Activated CD8-positive, alpha-beta T cell treated with anti-CD3 and anti-CD28 coated beads, Interleukin-2, amount 10 ng/mL, durations not matched to agents 7 days and 5 days (primary cell): ENCODE measurements at places on chromosomes 13 and 19. TPM values are rescaled to one million over a fixed set of nuclear protein-coding genes. Genes with fewer than 3 reads are reported as not detected.
A peak's percentile ranks its signal among the peaks of the same experiment; 100 is the strongest.

The NALCN gene
- total RNA-seq: not detected

The CDX2 gene
- not detected for total RNA-seq

DNA sequence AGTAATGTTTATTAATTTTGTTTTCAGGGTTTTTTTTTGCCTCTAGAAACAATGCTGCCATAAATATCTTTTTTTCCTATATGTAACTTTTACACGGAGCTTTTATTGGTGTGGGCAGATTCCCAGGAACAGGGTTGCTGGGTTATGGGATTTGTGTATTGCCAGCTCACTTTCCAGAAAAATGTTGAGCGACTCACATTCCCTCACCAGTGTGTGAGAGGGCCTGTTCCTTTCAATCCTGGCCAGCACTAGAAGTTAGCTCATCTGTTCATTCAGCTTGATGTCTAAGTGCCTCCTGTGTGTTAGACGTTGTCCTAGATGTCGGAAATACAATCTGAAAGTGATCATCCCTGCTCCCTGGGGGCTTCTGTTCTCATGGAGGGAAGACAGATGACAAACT lies 2.6 kb downstream of the ZNF71 start:
- no peak for DNase-seq

- DNase-seq: no peak
These were observed 238.5 kb upstream of the STARD13 start for GRCh38 chr13:33524086-33524485.

- no peak for DNase-seq
These were observed 13.6 kb downstream of the POLR1D start for GRCh38 chr13:27635266-27635665.

The EFNA2 gene
- not detected for total RNA-seq

GRCh38 chr13:105345131-105345530 lies 1190.3 kb downstream of the EFNB2 start:
- no peak for DNase-seq

The RNF113B gene
- total RNA-seq: not detected

The NPAS1 gene
- total RNA-seq: not detected

GRCh38 chr19:36153126-36153525 lies 879 bp upstream of the COX7A1 start:
- no peak for DNase-seq

GRCh38 chr13:33776239-33776881 lies 41.6 kb upstream of the RFC3 start:
- no peak for DNase-seq

GRCh38 chr19:24029941-24030636 lies 56.9 kb upstream of the ZNF254 start:
- no peak for DNase-seq

GRCh38 chr13:63773476-63773875 lies 2357.8 kb upstream of the PCDH20 start:
- no peak for DNase-seq

DNA sequence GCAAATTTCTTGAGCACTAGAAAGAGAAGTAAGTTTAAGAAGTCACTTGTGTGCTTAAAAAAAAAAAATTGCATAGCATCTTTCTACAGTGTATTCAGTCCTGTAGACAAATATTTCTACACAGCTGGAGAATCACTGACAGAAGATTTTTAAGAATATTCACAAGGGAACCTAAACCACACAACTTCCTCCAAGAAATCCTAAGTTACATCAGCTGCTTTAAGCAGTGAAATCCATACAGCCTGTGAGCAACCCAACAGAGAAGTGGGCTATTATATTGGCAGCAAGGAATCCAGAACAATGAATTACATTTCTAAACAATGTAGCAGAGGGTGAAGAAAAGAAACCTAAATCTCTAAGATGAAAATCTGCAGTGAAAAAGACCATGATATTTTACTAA lies 1.5 kb downstream of the DOCK9 start:
- no peak for DNase-seq

The ANKLE1 gene
- total RNA-seq: 13.8 TPM

DNA sequence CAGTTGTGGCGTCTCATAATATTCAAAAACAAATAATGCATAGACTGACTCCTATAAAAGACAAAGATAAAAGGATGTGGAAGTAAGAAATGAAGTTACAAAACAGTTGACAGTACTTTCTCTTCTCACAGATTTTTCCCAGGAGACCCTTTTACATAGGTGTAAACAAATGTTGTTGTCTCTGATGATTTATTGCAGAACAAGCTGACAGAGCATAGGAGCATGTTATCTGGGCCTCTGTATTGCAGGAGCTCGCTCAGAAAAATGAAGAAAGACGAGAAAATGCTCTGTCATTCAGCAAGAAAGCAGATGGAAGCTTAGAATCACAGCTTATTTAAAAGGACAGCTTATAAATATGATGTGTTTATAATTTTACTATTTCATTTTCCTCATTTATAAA lies 353.6 kb upstream of the GPC6 start:
- DNase-seq: no peak

The CALR3 gene
- not detected for total RNA-seq

The ZNF99 gene
- total RNA-seq: not detected

The SELENOV gene
- total RNA-seq: not detected

- peak; percentile 58 for DNase-seq
These were observed 82.2 kb downstream of the SLAIN1 start for GRCh38 chr13:77779552-77780272.

DNA sequence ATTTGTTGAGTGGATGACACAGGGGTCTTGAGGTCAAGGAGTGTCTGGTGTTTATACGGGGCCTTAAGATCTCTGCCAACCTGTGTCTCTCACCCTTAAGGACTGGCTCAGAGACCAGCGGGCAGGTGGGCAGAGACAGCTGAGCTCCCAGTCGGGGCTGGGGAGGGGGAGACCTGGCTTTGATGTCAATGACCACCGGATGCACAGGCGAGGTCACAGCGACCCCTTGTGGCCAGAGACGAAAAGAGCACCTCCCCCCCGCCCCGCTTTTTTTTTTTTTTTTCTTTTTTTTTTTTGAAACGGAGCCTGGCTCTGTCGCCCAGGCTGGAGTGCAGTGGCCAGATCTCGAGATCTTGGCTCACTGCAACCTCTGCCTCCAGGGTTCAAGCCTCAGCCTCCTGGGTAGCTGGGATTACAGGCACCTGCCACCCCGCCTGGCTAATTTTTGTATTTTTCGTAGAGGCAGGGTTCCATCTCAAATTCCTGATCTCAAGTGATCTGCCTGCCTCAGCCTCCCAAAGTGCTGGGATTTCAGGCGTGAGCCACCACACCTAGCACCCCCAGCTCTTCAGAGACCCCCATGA lies 12.1 kb upstream of the KLK14 start:
- peak; percentile 56 for DNase-seq
